ENCODE measurements at places on chromosomes 7 and 10.

DNA sequence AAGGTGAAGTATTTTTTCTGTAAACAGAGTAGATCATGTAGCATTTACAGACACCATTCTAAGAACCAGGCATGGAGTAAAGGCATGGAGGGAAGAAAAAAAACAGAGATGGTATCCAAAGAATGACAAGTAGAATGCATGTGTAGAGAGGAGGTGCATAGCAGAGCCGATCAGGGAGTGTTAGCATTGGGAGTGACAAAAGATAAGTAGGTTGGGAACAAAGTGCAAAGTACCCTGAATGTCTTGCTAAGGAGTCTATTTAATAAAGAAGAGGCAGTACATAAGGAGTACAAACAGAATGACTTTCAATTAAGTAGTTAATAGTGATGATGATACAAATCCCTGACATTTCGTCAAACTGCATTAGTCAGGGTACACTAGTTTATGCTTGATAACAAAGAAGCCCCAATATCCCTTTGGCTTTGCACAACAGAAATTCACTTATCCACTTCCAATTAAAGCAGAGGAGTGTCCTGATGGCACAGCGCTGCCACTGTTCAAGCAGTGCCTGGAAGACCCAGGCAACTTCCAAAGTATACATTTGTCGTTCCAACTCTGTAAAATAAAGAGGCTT, 371.5 kb downstream of the TNS3 start:
- no peak for DNase-seq

- DNase-seq, result no peak
Observed at GRCh38 chr10:98295401-98295811, 27.4 kb upstream of the LOXL4 start.

- no peak for DNase-seq
Observed at GRCh38 chr10:48472501-48473069, 132.3 kb downstream of the ARHGAP22 start.

DNA sequence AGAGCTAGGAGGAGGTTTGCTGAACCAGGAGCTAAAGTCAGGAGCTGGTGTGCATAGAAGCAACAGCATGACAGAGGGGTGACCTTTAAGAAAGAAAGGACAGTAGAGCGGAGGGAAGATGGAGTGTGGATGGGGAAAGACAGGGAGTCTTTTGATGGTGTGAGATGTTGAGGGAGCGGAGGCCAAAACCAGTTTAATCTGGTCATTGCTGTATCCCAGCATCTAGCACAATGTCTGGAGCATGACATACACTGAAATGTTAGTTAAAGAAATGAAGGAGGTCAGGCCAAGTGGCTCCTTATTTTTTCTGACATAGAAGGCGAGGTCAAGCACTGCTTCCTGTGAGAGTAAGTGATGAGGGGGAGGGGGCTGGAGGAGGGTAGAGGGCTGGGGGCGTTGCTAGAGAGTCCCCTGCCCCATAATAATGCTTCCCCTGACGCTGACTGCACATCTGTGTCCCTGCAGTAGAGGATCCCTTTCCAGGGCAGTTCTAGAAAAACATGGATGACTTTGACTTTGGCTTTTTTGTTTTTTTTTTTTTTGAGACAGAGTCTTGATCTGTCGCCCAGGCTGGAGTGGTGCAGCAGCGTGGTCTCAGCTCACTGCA, 70.2 kb downstream of the ZNF467 start:
- DNase-seq, result no peak

- no peak for DNase-seq
Observed at GRCh38 chr10:1434202-1434601, 303.1 kb downstream of the ADARB2 start.

- no peak for DNase-seq
Observed at GRCh38 chr7:112362731-112363131, 87.5 kb upstream of the IFRD1 start.

GRCh38 chr7:54090652-54091213, 451.4 kb upstream of the VSTM2A start:
- no peak for DNase-seq

GRCh38 chr10:86951184-86951761, 6.1 kb downstream of the MMRN2 start:
- DNase-seq, result no peak

- DNase-seq, result no peak
Observed at GRCh38 chr7:31343516-31344305, 3.2 kb upstream of the NEUROD6 start.

- no peak for DNase-seq
Observed at GRCh38 chr10:86583983-86584382, 62.4 kb upstream of the WAPL start.

- DNase-seq, result no peak
Observed at GRCh38 chr7:16564909-16565426, 38.3 kb downstream of the LRRC72 start.

DNA sequence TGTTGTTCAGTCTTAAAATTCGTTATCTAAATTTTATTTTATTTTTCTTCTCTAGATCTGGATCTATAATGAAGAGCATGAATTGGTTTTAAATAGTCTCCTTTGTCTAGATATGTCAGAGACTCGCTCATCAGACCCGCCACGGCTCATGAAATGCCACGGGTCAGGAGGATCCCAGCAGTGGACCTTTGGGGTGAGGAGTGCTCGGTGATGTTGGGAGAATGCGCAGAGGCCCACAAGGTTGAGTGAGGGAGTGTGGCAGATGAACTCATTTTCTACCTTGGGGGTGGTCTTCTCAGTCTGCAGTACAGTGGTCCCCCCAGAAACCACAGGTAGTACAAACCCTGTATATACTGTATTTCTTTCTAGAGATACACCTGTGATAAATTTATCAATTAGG, 95.3 kb downstream of the GALNT11 start:
- no peak for DNase-seq

- DNase-seq, result no peak
Observed at GRCh38 chr10:100826983-100827818, 81.8 kb downstream of the PAX2 start.

DNA sequence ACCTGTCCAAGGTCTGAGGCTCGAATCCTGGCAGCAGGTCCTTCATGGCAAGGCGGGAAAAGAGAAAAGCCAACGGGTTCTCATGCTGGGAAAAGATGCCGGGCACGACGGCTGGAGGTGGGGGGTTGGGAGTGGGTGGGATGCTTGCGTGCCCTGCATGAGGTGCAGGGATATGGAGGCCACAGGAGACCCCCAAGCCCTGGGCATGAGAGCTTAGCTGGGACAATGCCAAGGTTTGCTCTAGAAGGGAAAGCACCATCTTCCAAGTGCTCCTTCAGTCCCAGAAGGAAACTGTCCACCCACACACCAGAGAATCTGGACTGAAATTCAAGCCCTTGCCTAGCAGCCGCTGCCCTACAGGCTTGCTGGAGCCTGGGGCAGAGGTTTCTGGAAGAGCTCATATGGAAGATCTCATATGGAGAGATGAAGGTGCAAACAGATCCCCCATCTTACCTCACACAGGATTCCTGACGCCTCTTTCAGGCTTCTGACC, 64.3 kb downstream of the ZRANB1 start:
- DNase-seq, result no peak

- DNase-seq, result peak; percentile 20
Observed at GRCh38 chr10:6175329-6176055, 27.2 kb upstream of the PFKFB3 start.

DNA sequence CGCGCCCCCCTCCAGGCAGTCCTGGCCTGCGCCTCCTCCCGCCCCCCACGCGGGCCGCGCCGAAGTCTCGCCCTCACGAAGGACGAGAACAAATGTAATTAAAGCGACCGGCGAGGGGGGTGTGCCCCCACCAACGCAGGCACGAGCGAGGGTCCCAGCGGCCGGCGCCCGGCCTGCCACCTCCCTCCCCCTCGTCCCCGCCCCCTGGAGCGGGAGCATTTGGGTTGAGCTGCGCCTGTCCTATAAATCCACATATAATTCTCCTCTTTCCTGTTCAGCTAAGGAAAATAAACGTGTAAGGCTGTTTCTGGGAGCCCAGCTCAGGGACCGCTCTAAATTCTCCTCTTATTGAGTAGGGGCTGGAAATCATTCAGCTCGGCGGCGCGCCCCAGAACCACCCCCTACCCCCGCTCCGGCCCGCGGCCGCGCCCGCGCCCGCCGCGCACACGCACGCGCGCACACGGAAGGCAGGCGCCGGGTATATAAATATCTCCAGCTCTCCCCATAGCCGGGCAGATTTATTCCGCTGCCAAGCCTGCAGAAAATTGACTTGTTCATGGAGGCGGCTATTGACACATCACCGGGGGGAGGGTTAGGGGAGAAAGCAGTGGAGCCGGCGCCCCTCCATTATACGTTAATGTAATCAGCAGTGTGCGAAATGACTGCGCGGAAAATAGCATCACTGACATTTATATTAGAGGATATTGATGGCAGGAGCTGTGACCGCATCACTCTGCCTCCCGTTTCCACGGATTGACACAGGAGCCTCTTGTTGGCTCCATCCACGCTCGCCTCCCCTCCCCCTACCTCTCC, 61.6 kb upstream of the BTRC start:
- DNase-seq, result peak; percentile 54

DNA sequence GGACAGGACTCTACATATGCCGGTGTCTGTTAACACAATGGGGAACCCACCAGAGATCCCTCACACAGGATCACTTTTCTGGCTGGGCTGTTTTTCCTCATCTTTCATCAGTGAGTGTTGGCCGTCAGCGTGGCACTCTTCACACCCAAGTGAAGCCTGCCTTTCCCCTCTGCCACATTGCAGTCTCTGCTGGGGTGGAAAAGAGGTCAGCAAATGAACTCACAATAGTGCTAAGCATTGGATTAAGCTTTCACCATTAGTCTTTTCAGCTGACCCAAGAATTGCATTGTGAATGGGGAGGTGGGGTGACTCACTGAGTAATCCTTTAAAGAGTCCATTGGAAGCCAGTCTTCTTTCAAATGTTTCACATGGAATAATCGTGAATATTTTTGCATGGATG, 143.0 kb downstream of the KIAA1217 start:
- DNase-seq, result no peak

GRCh38 chr10:119542988-119543813, 682 bp upstream of the RGS10 start:
- DNase-seq, result peak; percentile 12

DNA sequence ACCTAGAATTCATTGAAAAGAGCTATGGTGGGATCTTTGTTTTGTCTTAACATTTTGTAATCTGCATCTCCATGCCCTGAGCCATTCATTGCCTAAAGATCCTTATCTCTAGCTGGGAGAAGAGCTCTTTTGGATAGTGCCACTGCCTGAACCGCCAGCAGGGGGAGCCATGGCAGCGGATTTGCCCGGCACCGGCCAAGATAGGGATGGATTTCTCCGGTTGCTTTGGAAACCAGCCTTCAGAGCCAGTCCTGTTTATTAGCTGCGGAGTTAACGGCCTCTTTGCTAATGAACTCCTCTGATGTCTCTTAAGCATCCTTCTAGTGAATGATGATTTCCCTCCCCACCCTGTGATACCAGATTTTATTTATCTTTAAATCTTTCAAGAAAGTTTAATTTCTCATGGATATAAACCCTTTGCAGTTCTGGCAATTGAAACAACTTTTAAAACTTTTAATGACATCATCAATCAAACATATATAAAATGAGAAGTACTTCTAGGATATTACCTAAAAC, 58.2 kb upstream of the LYZL2 start:
- DNase-seq, result peak; percentile 59

DNA sequence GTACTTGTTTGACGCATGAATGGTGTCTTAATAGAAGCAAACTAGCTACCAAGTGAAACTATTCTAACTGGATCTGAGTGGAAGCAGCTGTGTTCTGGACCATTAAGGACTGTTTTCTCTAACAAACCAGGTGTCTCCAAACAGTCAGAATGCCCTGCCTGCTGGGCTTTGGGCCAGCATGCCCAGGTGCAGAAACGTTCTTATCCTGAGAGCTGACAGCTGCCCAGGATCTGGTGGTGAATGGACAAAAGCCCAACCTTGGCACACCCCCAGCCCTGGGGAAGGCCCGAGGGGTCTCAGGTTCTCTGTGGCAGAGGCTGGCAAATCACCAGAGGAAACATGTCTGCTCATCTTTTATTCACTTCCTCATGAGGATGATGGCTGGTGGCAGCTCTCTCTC, 48.2 kb upstream of the LAMB4 start:
- no peak for DNase-seq

DNA sequence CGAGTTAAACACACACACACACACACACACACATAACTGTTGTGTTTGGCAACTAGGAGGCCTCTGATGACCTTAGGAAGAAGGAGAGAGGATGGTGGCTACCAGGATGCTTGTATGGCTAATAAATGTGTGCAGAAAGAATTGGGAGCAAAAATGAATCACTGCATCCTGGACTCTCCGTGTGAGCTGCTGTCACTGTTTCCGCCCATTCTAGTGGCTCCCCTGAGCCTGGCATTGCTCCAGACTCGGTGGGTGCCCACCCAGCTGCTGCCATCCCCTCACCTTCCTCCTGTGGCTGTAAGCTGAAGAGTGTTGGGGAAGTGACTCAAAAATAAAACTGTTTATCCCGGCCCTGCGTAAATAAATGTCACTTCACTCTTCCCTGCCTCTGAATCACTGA, 149.5 kb upstream of the MINDY3 start:
- no peak for DNase-seq

- DNase-seq, result peak; percentile 29
Observed at GRCh38 chr10:49309691-49310411, 10.9 kb downstream of the C10orf71 start.

- no peak for DNase-seq
Observed at GRCh38 chr7:81211204-81211933, 292.5 kb upstream of the SEMA3C start.

DNA sequence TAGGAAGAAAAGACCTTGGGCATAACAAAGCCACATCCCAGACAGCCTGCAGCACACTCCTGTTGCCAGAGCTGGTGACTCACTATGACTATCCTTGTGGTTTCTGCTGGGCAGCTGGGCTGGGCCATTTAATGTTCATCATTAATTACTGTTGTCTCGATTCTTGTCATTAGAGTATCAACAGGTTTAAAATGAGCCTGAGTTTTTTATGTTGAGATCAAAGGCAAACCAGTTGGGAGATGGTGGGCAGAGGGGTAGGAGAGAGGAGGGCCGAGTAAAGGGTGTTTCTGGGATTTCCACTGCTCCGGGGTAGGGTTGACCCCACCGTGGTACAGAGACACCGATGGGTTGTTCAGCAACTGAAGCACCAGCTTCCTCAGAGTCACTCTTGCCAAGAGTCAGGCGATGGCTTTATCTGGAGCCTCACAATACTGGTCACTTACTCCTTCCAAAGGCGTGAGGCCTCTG, 128.7 kb upstream of the LYZL1 start:
- DNase-seq, result no peak

- no peak for DNase-seq
Observed at GRCh38 chr10:70981936-70982335, 93.6 kb upstream of the PCBD1 start.

Measured in hippocampal formation (tissue), 2 donors.